ENCODE measurements at places on chromosomes 1 and 21. TPM values are rescaled to one million over a fixed set of nuclear protein-coding genes. Genes with fewer than 3 reads are reported as not detected.

DNA sequence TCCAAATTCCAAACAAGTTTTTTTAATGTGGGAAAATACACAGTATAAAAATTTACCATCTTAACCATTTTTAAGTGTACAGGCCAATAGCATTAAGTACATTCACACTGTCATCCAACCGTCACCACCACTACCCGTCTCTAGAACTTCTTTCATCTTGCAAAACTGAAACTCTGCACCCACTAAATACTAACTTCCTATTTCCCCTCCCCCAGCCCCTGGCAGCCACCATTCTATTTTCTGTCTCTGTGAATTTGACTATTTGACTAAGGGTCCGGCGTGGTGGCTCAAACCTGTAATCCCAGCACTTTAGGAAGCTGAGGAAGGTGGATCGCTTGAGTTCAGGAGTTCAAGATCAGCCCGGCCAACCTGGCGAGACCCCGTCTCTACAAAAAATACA is 36.1 kb downstream of the CLSTN1 start:
- no peak for DNase-seq

DNA sequence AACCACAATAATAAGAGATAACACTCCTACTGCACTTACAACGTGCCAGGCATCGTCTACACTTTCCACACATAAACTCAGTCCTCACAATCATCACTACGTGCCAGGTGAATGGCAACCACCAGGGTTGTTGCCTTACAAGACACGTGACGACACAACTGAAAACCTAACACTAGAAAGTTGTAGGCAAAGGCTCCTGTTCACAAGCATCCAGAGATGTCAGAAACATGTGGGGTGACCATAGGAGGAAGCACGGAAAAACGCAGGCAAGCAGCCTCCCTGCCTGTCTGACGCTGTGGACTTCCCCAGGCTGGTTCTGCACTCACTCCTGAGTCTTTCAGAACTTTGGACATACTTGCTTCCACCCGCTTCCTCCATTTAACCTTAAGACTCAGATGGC is 7.0 kb downstream of the CAPZB start:
- DNase-seq = no peak

Gene DMBX1
- 0.13 TPM for total RNA-seq

GRCh38 chr1:33426916-33427315 is 4.0 kb downstream of the PHC2 start:
- DNase-seq = no peak

Gene SPRR3
- total RNA-seq = 0.45 TPM

Gene LYPLAL1
- total RNA-seq = 45.1 TPM

Gene SH3BGR
- total RNA-seq = 7.9 TPM

DNA sequence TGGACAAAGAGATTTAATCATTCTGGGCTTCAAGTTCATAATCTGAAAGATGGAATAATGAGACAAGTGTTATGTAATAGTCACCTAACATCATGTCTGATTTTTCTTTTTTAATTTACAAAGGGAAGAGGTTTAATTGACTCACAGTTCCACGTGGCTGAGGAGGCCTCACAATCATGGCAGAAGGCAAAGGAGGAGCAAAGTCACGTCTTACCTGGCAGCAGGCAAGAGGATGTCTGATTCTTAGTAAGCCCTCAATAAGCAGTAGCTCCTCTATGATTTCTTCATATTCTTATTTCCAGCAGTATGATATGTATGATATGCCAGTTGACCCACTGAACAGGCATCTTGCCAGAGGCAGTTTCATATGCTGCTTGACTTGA is 152.7 kb downstream of the S1PR1 start:
- no peak for DNase-seq

- DNase-seq = peak; percentile 12
Observed at GRCh38 chr1:154759196-154759595, 110.9 kb downstream of the KCNN3 start.

Gene MUL1
- 20.6 TPM for total RNA-seq

DNA sequence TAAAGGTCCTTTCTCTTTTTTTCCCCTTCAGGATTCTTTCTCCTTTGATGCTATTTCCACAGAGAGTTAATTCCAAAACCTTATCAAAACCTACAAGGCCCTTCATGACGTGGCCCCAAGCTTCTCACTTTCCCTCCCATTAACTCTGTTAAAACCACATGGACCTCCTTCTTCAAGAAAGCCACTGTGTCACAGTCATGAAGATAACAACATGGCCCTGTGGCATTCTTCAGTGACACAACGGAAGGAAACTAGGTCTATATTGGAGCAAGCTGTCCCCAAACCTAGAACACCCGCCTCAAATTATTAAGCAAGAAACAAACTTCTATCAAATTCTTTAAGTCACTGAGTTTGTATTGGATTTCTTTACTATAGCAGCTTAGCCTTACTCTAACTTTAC is 611.1 kb downstream of the NUF2 start:
- DNase-seq = no peak

DNA sequence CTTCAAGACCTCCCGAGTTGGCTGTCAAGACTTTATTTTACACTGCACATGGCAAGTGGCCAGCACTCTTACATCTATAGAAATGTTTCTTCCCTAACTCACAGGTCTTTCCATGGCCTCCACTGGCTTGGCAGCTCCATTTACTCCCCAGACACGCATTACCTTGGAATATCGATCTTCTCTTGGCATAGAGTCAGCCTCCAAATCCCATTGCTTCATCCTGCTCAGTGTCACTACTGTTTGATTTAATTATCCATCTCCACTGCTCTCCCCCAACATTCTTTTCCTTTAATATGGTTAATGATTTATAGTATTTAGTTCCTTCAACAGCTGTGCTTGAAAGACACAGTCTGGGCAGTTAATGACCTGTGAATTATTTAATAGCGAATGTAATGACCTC is 241.2 kb upstream of the MAP1LC3C start:
- DNase-seq = no peak

DNA sequence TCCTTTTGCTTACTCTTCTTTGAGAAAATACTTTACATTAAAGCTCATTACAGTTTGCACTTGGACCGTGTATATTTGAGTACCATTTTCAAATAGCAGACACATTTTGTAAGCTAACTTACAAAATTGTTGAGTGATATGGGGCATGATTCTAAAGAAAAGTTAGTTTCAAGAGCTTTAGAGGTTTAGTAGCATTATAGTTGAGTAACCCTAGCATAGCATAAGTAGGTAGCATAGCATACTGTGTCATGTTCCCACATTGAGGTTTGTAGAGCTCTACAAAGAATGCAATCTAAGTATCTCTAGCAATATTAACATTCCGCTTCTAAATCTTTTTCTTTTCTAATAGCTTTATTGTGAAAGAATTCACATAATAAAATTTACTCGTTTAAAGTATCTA is 92.0 kb downstream of the ITSN1 start:
- no peak for DNase-seq
